Left cardiac atrium (tissue), 4 donors: ENCODE measurements at places on chromosomes 12 and 14.

DNA sequence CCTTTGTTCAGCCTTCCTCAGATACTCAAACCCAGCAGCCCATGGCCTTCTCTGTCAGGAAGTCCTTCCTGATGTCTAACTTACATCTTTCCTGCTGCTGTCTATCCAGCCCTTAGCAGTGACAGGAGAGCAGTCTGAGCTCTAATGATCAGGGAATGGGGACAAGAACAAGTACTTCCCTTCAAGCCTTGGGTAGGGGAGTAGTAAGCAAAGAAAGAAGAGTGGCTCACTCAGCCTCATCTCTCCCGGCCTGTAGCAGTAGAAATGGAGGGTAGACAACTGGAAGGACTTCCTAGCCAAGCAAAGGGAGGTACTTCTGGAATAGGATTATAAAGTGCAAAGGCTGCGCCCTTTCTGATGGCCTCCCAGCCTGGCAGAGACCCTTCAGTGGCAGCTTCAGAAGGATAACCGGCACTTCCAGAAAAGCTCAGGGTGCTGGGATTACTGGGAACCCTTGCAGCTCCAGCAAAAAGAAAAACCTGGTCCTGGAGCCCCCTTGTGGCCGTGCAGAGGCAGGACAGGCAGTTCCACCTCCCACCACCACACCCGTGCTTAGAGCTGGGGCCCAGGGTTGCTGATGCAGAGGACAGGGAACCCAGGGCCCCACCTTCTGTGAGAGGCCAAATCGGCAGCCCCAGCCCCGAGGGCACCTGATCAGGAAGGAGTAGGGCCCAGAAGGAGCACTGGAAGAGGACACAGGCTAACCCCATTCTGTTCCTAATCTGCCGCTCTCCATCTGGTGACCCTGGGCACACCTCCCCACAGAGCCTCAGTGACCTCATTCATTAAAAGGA lies 12.4 kb upstream of the SMUG1 start:
- peak; percentile 56 for DNase-seq

GRCh38 chr12:63912651-63913050 lies 68.2 kb downstream of the SRGAP1 start:
- DNase-seq = no peak

- no peak for DNase-seq
Measured at GRCh38 chr12:105090361-105090760, 6.1 kb upstream of the ALDH1L2 start.

DNA sequence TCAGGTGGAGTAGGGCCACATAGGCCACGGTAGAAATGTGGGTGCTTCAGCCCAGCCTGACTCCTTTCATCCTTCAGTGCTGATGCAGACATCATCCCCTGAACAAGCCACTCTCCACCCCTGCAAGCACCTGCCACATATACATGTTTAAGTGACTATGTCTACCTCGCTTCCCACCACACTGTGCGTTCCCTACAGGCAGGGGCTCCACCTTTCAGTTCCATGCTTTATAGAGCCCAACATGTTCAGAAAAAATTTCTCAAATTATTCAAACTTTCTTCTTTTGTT lies 11.6 kb downstream of the SLC7A7 start:
- DNase-seq = no peak

DNA sequence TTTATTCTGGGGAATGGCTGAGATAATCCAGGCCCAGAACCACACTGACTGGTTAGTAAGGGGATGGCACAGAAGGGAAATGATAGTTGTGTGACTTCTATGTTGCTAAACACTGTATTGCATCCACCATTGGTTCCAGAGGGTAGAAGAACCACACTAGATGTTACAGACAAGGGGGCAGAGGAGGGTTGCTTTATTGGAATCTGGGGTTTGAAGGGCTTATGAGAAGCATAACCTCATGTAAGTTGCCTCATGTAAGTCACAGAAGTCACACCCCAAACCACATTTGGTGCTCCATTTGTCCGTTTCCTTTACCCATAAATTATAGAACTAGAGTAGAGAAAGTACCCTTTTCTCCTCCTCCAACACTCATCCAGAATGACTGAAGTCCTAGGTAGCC lies 5.5 kb upstream of the PSMA6 start:
- no peak for DNase-seq

DNA sequence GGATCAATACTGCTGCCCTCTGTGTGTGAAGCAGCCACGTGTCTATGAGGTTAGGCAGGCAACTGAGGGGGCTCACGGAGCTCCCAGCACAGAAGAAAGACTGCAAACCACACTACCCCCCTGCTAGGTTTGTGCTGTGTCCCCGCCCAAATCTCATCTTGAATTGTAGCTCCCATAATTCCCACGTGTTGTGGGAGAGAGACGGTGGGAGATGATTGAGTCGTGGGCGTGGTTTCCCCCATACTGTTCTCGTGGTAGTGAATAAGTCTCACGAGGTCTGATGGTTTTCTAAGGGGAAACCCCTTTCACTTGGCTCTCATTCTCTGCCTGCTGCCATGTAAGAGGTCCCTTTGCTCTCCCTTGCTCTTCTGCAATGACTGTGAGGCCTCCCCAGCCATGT lies 68.6 kb downstream of the ACTN1 start:
- no peak for DNase-seq

GRCh38 chr12:79886917-79887519 lies 47.9 kb downstream of the PPP1R12A start:
- DNase-seq = no peak

DNA sequence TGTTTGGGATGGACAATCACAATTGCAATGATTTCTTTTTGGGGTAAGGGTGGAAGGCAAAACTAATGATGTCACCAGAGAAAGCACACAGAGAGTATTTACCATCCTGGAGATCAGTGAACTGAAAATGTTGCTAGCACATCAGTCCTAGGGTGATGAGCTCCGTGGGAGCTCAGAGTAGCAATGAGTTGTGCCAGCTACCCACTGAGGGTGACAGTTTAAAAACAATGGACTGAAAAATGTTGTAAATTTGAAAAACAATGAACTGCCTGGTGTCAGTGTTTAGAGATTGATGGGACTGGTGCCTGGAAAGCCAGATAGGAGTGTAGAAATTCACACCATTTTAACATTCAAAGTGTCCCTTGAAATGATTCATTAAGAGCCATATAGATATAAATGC lies 198.5 kb downstream of the ATP23 start:
- DNase-seq = no peak

DNA sequence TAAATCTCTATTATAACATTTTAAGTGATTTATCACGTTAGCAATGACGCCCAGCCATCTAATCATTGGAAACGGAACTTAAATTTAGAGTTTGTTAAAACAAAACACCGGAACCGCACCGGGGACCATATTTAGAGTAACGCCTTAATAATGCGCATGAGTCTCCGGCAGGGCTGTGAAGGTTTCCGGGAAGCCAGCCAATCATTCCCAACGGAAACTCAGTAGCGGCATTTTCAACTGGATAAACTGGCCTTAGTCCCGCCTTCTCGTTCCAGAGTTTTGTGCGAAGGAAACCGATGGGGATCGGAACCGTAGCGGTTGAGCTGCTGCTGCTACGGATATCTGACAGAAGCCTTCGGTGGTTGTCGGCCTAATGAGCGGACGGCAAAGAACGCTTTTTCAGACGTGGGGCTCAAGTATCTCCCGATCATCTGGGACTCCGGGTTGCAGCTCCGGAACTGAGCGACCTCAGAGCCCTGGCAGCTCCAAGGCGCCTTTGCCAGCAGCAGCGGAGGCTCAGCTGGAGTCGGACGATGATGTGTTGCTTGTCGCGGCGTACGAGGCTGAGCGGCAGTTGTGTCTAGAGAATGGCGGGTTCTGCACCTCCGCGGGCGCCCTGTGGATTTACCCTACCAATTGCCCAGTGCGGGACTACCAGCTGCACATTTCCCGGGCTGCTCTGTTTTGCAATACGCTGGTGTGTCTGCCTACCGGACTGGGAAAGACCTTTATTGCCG lies at the start of gene FANCM:
Gene FANCM, plus strand, starts transcription at position 272 of the 737 bp plus-strand sequence. Its CDS starts 102 bp downstream, at position 374.
- peak; percentile 94 for DNase-seq

DNA sequence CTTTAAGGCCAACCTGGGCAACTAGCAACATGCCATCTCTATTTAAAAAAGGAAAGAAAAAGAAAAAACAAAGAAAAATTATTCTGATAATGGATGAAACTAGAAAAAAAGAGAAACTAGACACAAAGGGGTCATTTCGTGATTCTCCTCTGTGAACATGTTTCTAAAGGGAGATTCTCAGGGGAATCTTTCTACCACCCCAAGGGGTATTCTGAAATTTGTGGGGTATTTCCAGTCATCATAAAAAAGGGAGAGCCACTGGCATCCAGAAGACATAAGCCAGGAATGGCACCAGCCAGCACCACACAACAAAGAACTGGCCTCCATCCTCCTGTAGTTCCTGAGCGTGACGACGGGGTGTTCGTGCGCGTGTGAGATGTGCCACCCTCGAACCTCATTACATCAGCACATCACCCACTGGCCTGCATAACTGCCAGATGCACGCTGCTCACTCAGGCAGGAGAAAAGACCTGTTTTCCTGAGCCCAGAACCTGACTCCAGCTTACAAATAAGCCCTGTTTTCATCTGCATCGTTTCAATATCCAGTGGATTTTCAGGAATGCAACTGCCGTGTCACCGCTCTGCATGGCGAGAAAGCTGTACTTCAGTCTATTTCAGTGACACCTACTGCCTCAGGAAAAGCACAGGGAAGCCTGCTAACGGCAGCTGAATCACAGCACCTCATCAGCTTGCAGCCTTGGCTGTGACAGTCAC lies 23.9 kb downstream of the STX2 start:
- no peak for DNase-seq

- DNase-seq = no peak
Measured at GRCh38 chr12:11943919-11944700, 126.6 kb upstream of the BCL2L14 start.

GRCh38 chr12:50314636-50315312 lies 31.5 kb upstream of the LIMA1 start:
- DNase-seq = no peak

DNA sequence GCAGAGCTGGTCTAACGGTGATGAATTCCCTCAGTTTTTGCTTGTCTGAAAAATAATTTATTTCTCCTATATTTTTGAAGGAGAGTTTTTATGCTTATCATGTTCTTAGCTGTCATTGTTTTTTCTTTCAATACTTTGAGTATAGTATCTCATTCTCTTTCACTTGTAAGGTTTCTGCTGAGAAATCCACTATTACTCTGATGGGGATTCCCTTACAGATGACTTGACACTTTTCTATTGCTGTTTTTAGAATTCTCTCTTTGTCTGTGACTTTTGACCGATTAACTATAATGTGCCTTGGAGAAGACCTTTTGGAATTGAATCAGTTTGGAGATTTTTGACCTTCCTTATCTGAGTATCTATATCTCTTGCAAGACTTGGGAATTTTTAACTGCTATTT lies 139.6 kb downstream of the PRKD1 start:
- DNase-seq = no peak

- DNase-seq = no peak
Measured at GRCh38 chr14:55099756-55100155, 29.3 kb upstream of the LGALS3 start.

GRCh38 chr12:78002878-78003277 lies 172.2 kb downstream of the NAV3 start:
- DNase-seq = no peak

DNA sequence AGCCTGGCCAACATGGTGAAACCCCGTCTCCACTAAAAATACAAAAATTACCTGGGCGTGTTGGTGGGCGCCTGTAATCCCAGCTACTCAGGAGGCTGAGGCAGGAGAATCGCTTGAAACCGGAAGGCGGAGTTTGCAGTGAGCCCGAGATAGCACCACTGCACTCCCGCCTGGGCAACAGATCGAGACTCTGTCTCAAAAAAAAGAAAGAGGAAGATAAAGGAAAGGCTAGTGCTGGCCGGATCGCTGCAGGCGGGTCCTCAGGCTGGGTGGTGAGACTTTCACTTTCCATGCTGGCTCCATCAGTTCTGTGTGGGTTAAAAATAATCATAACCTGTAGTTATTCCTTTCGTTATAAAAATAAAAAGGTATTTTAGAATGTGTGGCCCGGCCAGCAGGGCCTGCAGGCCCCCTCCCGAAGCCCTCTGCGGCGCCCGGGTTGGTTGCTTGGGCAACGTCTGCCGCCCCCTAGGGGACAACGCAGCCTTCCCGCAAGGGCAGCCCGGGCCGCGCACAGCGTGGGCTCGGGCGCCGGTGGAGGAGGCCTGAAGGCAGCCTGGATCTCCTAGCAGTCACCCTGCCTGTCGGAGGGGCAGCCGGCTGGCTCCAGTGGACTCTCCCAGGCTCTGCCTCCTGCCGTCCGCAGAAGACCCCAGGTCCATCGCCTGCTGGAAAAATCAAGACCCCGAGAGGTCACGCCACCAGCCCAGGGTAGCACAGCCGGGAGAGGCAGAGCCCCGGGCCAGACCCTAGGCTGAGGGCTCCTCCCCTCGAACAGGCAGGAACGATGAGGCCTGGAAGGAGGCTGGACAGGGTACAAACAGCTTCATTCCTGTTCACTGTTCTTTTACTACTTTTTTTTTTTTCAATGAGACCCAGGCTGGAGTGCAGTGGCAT lies 5.0 kb upstream of the SLC25A47 start:
- DNase-seq = peak; percentile 86

DNA sequence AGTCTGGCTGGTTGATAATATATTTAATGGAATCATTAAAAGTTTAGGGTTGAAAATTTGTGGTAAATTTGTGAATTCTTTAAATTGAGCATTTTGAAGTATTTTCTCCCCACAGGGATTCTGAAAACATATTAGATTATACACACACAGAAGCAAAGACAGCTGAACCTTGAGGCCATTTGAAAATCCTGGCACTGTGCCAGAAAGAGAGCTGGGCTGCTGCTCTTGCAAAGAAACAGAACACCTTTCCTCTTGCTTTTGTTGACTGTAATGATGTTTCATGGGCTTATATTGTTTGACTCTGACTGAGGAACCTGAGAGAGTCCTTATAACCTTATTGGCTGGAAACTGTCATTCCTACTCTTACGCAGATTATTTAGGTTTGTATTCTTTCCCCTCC lies 4.8 kb downstream of the RNF34 start:
- DNase-seq = no peak

DNA sequence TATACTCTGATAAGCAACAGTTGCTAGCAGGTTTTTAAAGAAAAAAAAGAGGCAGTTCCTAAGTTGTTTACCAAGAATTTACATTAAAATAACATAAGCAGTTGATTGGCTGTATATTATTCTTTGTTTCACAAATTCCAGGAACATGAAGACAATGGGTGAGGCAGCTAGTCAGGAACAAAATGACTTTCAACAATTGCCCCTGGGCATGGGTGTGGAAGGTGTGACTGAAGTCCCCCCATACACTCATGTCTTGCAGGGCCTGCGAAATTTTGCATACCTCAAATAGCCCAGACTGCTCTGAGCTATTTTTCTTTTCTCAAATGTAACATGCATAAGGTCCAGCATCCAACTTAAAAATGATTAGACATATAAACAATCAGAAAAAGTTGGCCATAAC lies 267.2 kb upstream of the DIO3 start:
- no peak for DNase-seq
